A172 (cell line): ENCODE measurements at places on chromosomes 1 and 21. TPM values are rescaled to one million over a fixed set of nuclear protein-coding genes. Genes with fewer than 3 reads are reported as not detected.

TMPRSS3 gene
- total RNA-seq, result 0.12 TPM in 1 of 2 replicates, not detected in the other

NRAS gene
- total RNA-seq, result 143 and 160 TPM in 2 replicates

CD34 gene
- total RNA-seq, result 0.22 and 0.76 TPM in 2 replicates

LCE6A gene
- total RNA-seq, result not detected in 2 replicates

RNU1-4 gene
- under 0.01 and 255 TPM in 2 replicates for total RNA-seq

OR2G3 gene
- total RNA-seq, result not detected in 2 replicates

DNA sequence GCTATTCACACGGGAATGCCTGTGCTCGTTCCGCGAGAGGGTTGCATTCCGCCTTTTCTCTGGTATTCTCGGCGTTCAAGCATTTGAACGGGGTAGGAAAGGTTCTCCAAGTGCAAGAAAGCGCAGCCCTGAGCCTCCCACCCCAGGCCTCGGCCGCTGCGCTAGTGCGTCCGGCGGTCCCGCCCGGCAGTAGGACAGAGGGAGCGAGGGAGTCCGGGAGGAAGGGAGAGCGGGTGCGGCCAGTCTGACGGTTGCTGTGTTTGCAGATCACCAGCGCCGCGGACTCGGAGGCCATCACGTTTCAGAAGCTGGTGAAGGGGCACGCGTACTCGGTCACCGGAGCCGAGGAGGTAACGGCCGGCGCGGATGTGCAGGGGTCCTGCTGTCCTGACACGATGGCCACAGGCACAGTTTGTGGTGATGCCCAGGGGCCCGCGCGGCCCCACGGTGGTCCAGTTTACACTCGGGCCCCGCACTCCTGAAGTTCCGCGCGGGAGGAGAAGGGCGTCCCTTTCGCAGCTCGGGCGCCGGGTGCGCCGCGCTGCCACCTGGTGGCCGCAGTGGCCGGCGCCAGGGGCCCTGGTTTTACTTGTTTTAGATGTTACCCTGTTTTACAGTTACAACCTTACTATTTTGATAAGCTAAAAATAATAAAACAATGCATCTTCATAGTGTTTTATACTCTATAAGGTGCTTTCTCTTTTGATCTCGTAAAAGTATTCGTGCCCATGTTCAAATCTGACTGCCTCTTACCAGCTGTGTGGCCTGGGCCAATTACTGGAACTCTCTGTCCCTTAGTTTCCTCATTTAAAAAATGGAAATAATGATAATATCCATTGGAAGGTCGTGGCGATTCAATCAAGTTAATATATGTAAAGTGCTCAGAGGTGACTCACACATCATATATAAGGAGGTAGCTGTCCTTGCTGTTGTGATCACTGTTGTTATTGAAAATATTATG lies 36.7 kb downstream of the CAPN2 start:
- no peak for DNase-seq

- DNase-seq, result no peak
Observed at GRCh38 chr1:196114193-196114592, 494.0 kb downstream of the KCNT2 start.

DNA sequence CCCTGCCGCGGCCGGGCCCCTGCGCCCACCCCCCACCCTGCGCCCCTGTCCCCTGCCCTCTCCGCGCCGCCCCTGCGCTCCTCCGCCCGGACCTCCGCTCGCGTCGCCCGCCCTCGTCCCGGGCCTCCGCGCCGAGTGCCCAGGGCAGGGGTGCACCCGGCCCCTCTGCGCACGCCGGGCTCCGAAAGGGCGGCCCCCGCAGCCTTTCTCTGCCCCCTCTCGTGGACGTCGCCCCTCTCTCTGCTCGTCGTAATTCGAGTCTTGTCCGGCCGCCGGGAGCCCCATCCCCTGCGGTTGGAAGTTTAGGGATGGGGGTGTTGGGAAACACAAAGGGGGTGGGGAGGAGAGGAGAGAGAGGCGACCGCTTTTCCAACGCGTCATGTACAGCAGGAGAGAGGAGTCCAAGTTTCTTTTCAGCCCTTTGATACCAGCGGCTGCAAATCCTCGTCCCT lies 407 bp downstream of the GALNT2 start:
- DNase-seq, result no peak

DNA sequence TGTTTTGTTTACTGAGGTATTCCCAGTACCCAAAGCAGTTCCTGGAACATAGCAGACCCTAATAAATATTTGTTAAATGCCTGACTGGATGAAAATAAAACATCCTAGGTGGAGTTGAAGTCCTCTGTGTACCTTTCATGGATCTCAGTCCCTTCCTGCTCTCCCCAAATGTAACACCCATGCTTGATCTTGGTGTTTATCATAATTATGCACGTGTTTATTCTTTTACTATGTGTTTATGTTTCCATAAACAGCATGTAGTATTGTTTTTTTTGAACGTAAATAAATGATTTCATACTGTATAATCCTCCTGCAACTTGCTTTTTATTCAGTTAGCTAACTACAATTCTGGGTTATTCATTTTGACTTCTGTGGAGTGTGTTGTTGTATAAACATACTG lies 4.8 kb downstream of the LACTBL1 start:
- DNase-seq, result no peak

DNA sequence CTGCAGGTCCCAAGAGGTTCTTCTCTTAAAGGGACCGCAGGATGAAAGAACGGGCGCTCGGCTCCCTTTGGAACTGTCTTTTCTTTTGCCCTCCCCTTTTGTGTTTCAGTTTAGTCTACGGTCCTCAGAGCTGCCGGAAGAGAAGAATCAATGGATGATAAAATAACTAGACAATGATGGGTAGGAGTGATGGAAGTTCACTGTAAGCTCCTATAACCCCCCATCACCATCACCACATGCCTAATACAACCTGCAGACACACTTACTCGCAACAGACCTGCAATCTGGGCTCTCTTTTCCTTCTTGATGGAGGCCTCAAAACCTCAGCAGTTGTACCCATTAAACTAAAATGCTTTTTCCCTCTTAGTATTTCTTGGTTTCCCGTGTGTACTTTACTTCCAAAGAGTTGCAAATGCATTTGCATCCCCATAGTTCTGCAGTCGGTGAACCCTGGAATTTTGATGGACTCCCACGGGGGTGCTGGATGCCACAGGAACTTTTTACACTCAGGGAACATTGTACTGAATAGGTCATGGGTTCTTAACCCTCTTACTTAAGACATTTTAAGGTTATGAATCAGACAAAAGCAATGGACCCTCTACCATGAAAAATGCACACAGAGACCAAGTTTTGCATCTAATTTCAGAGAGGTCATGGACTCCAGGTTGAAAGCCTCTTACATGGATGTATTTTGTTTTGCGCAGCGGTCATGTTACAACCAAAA lies 633 bp upstream of the RFX5 start:
- no peak for DNase-seq

- DNase-seq, result no peak
Observed at GRCh38 chr21:18443085-18443484, 39.5 kb upstream of the TMPRSS15 start.

DNA sequence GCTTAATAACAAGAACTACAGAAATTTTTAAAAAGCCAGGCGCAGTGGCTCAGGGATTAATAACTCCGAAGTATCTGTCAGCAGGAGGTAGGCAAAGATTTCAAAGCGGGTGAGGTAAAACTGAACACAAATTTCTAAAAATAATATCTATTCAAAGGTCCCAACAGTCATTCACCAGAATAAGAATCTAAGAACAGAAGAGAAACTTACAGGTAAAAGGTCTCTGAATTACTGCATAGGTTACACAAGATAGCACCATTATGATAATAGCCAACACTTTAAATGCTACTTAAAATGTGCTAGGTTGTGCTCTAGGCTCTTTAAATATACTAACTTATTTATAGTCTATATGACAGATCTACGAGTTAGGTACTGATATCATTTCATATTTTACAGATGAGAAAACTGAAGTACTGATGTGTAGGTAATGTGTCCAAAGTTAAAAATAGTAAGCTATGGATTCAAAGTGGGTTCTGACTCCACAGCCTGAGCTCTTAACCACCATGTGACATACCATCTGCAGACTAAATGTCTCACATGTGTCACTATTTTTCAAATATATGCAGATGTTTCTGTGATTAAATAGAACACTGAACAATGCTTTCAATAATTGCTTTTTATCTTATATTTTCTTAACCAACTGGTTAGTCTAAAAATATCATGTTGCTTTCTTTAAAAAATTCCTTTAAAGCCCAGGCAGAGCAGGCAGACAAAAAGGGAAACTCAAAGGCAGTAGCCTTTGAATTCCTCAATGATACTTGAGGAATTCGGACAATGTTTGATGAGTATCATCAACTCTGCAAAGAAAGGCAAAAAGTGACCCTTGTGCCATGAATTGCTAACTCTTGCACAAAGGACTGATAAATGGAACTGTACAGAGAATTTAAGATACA lies 80.5 kb upstream of the TTC39A start:
- DNase-seq, result no peak

- DNase-seq, result no peak
Observed at GRCh38 chr1:208369658-208370057, 125.5 kb upstream of the PLXNA2 start.

- DNase-seq, result no peak
Observed at GRCh38 chr1:217781056-217781455, 149.9 kb downstream of the SPATA17 start.

GRCh38 chr1:185355947-185356346 lies 38.9 kb upstream of the IVNS1ABP start:
- DNase-seq, result no peak

GRCh38 chr1:25615172-25615541 lies 1.4 kb upstream of the MAN1C1 start:
- DNase-seq, result no peak

DNA sequence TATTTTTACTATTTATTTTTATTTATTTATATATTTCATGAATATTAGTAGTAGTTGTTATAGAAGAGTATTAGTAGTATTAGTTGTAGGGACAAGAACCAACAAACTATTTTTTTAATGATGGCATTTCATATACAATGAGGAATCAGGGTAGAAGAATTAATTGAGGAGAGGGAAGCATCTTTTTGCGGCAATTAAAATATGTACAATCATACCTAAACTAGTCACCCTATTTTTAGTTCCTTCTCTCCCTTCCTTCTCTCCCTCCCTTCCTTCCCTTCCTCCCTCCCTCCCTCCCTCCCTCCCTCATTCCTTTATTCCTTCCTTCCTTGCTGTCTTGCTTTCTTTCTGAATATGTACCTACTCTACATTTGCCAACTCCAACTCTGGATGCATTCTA lies 189.8 kb downstream of the GRIK1 start:
- no peak for DNase-seq

DNA sequence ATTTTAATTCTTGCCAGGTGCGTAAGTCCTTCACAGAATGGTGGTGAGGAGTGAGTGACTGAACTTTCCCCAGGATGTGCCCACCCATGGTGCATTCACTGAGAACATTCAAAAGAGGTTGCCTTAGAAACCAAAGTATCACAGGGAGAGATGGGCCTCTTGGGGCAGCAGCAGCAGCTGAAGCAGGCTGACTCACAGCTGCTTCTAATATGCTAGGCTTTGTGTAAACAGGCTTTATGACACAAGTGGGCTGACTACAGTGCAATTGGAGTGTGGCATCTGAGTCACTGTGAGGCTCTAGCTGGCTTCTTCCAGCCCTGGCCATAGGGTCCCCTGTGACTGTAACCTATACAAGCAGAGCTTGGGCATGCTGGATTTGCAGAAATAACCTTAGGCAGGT lies 12.6 kb downstream of the PIGP start:
- DNase-seq, result peak; percentile 96

DNA sequence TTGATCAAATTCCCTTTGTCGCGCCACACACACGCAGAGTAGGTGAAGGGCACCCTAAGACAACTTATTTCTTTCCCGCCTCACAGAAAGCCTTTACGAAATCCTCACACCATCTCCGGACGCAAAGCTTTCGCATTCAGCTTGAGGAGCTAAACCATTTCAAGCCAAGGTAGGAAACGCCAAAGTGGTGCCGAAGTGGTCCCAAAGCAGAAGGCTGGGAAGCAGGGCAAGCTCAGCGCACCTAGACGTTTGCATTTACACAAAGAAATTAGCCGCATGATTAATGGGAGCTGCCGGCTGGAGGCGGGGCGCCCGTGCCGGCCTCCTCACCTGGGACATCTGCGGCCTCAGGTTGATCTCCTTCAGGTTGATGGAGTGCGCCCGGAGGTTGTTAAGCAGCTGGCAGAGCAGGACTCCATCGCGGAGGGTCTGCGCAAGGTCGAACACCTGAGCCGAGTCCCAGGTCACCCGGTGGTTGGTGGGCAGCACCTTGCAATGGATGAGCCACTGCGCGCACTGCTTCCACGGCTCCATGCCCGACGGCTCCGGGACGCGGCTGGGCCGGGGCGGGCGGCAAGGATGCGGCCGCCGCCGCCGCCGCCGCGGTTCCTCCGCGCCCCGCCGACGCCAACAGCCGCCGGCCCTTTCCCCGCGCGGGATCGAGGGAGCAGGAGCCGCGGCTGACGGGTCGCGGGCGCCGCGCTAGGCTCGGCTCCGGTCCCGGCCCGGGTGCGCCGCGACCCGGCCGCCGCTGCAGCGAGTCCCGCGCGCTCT lies 457 bp downstream of the VAV3 start:
- DNase-seq, result no peak

GRCh38 chr21:40546647-40547046 lies 300.3 kb downstream of the DSCAM start:
- no peak for DNase-seq
